Stimulated activated CD4-positive, alpha-beta T cell treated with anti-CD3 and anti-CD28 coated beads, Interleukin-1b, Interleukin-23, amount 100 ng/mL, for 1 hour (primary cell): ENCODE measurements at places on chromosomes 3 and 15.

GRCh38 chr3:124336067-124336656, 344.2 kb upstream of the ROPN1 start:
- no peak for DNase-seq

DNA sequence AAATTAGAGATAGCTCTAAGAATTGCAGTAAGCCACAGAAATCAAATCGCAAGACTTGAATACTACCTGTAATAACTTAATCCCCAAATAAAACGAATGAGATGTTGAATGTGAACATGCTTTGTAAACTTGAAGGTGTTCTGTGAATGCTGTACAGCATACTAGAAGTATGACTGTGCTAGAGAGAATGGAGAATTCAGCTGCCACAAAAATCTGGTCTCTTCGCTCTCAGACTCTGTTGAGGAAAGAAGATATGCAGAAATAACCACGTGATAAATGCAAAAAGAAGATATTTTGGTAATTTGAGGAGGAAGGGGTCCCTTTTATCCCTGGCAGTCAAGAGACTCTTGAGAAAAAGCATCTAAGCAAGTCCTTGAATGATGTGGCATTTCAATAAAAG, 37.3 kb downstream of the ZBTB38 start:
- no peak for DNase-seq

GRCh38 chr3:112335434-112335781, 2.5 kb downstream of the CD200 start:
- DNase-seq = no peak

- no peak for DNase-seq
Measured at GRCh38 chr15:39181940-39182339, 398.9 kb upstream of the THBS1 start.

DNA sequence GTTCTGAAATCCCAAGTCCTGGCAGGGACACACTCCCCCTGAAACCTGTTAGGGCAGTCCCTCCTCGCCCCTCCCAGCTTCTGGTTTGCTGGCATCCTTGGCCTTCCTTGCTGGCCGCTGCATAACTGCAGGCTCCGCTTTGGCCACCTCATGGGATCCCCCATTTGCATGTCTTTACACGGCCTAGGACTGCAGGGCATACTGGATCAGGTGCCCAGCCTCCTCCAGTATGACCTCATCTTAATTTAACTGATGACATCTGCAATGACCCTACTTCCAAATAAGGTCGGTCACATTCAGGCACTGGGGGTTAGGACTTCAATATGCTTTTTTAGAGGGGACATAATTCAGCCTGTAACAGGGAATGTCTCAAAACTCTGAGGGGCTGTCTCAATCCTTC, 173.3 kb downstream of the RAB11A start:
- DNase-seq = no peak

GRCh38 chr3:75192146-75192616, 471.9 kb upstream of the FRG2C start:
- peak; percentile 4 for DNase-seq

DNA sequence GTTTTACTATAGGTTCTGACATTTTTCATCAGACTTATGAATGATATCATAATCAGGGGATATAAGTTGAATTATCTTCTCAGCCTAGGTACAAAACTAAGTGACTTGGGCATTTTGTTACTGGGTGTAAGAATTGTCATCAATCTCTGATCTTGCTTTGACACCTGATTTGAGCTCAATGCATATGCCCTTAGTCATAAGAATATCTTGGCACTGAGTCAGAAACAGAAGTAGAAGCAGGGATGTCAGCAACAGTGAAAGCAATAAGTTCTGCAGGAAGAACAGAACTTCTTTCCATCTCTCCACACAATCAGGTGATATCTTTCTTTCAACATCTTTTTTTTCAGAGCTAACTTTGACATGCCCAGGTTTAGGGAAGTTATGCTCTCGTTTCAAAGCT, 14.6 kb downstream of the SLITRK3 start:
- no peak for DNase-seq

DNA sequence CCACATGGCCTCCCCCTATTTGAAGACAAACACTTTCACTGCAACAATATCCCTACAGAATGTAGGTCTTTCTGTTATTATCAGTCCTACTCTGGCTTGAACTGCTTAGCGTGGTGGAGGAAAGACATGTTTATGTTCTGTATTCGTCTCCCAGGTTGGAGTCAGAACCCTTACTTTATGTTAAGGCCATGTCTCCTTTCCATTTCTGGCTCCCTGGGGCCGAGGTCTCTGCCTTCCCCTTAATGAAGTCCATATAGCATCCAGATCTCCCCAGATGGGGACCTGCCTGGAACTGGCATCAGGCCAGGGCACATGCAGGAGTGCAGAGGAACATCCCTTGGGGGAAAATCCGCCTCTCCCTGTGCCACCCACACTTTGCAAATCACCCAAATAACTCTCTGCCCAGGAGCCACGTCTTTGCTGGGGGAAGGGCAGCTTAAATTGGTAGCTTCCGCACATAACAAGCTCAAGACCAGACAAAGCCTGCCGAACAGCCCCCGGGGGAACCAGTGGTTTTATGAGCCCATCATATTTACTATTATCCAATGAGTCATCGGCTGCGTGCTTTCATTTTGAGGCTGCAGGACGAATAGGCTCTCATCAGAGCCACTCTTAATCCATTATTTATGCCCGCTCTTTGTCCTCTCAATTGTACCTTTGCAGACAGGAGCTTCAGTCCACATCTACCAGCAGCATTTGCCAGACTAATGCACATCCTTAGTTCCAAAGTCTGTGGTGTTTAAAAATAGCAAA, 237.0 kb downstream of the UACA start:
- DNase-seq = no peak
